ENCODE measurements at places on chromosomes 16 and 17.
A peak's percentile ranks its signal among the peaks of the same experiment; 100 is the strongest.

GRCh38 chr17:74217888-74218287 lies 4.5 kb downstream of the TTYH2 start:
- no peak for DNase-seq

- DNase-seq = peak; percentile 62
These were observed 1.0 kb upstream of the ENDOV start for GRCh38 chr17:80413771-80414507.

DNA sequence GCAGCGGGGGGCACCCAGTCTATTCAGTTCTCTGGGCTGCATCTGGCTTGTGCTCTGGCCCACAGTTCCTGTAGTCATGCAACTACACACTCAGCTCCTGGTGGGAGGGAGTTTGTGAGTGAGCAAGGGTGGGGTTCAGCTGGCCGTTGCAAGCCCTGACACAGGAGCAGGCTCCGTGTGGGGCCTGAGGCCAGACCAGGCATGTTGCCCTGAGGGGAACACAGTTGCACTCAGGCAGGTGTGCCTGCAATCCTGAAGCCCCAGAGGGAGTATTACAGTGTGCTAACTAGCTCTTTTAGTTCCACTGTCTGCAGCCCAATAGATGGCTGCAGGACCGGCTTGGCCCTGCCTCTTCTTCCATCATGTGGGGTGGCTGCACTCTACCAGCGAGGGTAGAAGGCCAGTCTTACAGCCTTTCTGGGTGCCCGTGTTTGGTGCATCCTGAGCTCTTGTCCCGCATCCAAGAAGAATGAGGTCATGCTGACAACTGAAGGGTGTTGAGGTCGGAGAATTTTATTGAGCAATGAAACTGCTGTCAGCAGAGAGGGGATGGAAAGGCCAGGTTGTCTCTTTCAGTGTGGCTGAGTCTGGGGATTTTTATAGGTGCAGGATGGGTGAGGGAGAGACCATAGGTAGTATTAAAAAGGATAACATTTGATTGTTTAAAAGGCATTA lies 49.9 kb upstream of the ELAC2 start:
- no peak for DNase-seq

DNA sequence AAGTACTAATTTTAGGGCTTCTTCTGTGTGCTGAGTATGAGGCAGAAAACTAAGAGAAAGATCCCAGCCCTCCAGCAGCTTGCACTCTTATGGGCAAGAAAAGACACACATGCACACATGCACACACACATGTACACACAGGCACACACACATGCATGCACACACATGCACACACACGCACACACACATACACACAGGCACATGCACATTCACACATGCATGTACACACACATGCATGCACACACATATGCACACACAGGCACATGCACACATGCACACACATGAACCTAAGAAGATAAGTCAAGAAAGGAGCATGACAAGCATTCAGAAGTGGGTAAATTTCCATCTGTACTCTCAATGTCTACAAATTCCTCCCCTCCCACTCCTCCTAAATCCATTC lies 130.2 kb downstream of the IRX3 start:
- DNase-seq = no peak

GRCh38 chr17:36036235-36036634 lies 18.5 kb upstream of the CCL23 start:
- no peak for DNase-seq

- no peak for DNase-seq
These were observed 53.1 kb downstream of the VPS53 start for GRCh38 chr17:661509-661908.

GRCh38 chr16:11738742-11739544 lies 3.7 kb downstream of the TXNDC11 start:
- no peak for DNase-seq

GRCh38 chr17:75927286-75927922 lies 13.4 kb downstream of the FBF1 start:
- DNase-seq = peak; percentile 78

- peak; percentile 72 for DNase-seq
These were observed 25.3 kb upstream of the TMEM101 start for GRCh38 chr17:44039829-44040635.

- DNase-seq = no peak
These were observed 27.0 kb downstream of the ZSWIM7 start for GRCh38 chr17:15972497-15972951.

- peak; percentile 77 for DNase-seq
These were observed 26.3 kb downstream of the NFE2L1 start for GRCh38 chr17:48074322-48075081.

DNA sequence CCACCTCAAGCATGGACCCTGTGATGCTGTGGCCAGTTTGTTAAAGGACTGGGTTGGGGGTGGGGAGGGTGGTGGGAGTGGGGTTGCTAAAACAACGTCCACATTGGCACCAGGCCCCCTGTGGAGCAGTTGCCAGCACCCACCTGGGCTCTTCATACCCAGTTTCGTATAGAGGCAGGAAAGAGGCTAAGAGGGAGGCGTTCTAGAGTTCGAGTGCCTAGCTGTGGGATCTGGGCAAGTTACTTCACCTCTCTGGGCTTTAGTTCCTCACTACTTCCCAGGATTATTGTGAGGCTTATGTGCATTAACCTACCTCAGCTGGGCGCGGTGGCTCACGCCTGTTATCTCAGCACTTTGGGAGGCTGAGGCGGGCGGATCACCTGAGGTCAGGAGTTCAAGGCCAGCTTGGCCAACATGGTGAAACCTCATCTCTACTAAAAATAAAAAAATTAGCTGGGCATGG lies 1.4 kb downstream of the MFAP4 start:
- DNase-seq = peak; percentile 31

- DNase-seq = peak; percentile 69
These were observed 24.9 kb downstream of the ACSF3 start for GRCh38 chr16:89118361-89119165.

GRCh38 chr17:34227707-34228106 lies 27.4 kb upstream of the CCL2 start:
- no peak for DNase-seq

DNA sequence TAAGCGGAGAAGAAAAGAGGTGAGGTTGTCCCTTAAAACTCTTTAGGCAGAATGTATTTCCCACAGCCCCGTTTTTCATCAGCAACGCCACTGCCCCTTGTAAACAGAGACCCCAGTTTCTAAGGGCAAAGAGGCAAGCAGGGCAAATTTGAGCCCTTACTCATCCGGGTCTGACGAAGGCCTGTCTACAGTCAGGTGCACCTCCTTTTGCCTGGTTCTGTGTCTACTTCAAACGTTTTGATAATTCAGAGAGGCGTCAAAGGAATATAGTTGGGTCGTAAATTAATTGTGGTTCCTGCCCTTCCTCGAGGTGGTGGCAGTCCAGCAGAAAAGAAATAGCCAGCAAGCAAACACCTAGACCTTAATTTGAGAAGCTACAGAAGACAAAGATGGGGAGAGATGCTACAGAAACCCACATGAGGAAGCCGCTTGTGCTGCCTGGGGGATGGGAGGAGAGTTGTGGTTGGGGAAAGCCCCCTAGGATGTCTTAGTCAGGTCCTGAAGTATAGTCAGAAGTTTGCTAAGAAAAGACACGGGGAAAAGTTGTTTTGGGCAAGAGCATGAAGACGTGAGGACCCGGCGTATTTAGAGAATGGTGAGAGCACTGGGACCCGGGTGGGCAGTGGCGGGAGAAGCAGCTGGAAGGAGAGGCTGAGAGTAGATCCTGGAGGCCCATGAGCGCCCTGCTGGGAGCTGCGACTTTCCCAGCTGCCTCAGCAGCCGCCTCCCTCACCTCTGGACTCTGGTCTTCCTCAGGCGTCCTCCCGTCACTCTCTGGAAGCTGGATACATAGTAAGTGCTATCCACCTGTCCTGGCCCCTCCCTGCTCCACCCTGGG lies 2.4 kb downstream of the FBRS start:
- peak; percentile 91 for DNase-seq

DNA sequence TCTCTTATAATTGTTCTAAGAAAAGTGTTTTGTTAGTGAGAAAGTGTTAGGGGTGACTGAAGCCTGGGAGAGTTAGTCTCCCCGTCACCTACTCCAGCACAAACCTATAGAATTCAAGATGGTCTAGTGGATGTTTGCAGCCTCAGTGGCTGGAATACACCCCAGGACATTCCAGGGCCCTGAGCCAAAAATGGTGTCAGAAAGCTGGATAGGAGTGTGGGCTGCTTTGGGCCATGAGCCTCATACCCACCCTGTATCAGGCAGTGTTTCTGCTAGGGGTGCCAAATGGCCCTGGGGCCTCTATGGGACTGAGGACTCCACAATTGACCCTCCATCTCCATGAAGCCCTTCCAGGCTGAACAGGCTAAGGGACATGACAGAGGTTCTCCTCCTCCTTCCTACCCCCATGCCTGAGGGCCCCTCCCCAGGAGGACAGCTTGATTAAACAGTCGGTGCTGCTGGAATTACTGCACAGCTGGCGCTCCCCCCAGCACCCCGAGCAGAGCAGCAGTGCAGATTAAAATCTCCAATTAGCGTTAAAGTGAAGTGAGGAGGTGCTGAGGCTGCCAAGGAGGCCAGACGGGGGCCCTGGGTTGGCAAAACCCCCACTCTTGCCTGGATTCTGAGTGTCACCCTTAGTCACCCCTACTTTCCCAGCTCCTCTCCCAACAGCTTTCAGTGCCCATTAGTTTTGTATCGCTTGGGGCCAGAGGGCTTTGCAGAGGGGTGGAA lies 59.1 kb downstream of the NEUROD2 start:
- DNase-seq = no peak

- DNase-seq = peak; percentile 64
These were observed 31.4 kb upstream of the RNPS1 start for GRCh38 chr16:2299121-2299914.

- DNase-seq = no peak
These were observed 22.5 kb downstream of the ATPAF2 start for GRCh38 chr17:18016426-18016825.

DNA sequence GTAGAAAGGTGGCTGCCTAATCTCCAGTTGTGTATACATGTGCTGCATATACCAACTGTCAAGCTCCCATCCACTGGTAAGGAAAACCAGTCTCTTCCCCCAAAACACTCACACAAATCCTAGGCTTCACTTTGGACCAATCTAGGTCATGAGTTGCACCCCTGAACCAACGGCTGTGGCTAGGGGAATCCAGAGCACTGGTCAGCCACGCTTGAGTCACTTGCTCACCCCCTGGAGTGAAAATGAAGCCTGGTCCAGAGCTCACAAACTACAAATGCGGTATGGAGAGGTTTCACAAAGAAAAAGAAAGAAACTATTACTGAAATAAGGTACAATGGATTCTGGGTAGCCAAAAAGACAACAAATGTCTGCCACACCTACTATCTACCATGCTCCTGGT lies 66.1 kb upstream of the NLK start:
- no peak for DNase-seq

DNA sequence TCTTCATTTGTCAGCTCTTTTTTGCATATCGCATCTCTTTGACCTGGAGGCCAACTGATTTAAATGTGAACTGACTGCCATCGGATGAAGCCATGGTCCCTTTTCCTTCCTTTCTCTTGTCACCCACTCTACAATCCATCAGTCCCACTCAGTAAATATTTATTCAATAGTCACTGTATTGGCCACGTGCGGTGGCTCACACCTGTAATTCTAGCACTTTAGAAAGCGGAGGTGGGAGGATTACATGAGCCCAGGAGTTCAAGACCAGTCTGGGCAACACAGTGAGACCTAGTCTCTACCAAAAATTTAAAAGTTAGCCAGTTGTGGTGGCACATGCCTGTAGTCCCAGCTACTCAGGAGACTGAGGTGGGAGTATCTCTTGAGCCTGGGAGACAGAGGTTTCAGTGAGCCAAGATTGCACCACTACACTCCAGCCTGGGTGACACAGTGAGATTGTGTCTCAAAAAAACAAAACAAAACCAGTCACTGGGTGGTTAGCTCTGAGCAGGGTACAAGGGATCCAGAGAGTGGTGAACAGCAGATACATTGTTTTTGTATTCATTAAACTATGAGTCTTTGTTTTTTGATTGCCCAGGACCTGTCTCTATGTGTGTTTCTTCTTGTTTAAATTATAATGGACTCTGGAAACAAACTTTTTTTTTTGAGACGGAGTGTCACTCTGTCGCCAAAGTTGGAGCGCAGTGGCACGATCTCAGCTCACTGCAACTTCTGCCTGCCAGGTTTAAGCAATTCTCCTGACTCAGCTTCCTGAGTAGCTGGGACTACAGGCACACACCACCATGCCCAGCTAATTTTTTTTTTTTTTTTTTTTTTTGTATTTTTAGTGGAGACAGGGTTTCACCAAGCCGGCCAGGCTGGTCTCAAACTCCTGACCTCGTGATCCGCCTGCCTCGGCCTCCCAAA lies 6.9 kb downstream of the PHAF1 start:
- DNase-seq = no peak

- peak; percentile 90 for DNase-seq
These were observed 8.5 kb downstream of the KRT37 start for GRCh38 chr17:41415833-41416335.

DNA sequence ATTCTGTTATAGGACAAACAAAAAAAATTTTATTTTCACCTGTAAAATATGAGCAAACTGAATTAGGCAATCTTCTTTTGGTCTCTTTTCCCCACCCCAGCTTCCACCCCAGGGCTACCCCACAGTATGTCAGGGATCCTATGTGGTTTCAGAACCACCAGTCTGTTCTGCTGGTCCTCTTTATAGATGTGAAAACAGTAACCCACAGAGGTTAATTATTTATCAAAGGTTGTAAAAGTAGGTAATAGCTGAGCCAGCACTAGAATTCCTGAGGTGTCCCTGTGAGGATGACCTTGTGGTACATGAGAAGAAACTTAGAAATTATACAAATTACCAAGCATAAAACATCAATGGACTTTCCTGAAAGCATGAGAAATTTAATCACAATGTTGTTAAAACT lies 428.7 kb downstream of the CNTNAP4 start:
- no peak for DNase-seq

GRCh38 chr16:49940464-49941224 lies 84.4 kb upstream of the CNEP1R1 start:
- DNase-seq = no peak

DNA sequence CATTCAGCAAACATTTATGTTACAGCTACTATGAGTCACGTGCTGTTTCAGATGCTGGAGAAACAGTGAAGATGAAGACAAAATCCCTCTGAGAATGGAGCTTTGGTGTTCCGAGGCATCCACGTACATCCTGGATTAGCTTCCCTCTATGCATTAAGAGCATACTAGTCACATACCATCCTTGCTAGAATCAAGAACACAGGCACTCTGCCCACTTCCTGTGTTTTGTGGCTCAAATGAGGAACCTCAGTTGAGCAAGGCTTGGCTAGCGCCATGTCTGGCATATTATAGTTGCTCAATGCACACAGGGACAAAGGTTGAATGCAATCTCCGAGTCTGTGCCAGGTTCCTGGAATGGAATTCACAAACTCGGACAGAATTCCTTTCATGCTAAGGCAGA lies 297.5 kb downstream of the XYLT1 start:
- DNase-seq = no peak

DNA sequence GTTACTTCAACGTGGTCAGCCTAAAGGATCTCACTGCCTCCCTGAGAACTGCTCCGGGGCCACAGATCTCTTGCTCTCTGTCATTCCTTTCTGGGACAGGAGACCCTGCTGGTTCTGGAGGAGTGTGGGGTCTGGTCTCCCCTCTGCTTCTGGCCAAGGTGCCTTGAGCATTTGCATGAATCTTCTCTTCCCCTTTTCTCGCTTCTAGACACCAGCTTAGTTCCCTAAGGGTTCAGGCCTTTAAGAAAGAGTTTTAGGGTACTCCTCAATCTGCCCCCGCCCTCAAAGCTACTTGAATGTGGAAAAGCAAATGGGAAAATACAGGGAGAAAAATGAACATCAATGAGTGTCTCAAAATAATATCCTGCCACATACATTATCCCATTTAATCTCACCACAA lies 48.1 kb downstream of the WSB1 start:
- DNase-seq = no peak
